ENCODE measurements at places on chromosomes 2 and 18.

- DNase-seq = no peak
These were observed 92.8 kb downstream of the TRIB2 start for GRCh38 chr2:12809526-12809925.

DNA sequence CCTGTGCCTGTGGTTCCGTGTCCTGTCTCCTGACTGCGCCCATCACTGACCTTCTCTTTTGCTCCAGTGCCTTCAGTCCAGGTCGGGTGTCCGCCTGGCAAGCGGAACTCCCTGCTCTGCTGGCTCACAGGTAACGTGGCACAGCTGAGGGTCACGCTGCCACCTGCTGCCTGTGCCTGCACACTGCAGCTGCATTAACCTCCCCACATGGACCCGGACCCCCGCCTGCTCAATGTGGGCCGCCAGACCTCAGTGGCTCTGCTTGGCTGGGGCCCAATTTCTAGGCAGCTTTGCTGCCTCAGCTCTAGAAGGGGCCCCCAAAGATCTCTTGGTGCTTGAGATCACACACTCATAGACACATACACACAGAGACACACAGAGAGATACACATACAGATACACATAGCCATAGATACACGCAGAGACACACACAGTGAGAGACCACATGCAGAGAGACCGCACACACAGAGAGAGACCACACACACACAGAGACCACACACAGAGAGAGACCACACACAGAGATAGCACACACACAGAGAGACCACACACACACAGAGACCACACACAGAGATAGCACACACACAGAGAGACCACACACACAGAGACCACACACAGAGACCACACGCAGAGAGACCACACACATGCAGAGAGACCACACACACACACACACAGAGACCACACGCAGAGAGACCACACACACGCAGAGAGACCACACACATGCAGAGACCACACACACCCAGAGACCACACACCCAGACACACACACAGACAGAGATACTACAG is 14.9 kb upstream of the CNNM3 start:
- no peak for DNase-seq

DNA sequence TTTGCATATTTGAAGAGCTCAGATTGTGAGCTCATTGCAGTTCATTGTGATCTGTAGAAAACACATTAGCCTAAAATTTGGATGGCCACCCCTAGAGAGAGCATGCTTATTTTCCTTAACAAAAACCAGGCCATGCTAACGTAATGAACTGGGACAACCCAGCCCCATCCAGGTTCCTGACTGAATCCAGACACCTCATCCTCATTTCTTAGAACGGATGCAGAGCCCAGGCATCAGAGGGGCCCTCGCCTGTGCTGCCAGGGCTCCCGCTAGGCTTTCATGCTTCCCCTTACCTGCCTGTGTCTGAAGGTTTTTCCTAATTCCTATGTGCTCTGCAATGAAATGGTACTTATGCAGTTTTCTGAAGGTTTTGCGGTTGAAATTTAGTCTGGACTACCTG is 171.1 kb downstream of the CCDC102B start:
- DNase-seq = no peak

GRCh38 chr2:190417045-190417842 is 9.1 kb downstream of the MFSD6 start:
- DNase-seq = no peak

DNA sequence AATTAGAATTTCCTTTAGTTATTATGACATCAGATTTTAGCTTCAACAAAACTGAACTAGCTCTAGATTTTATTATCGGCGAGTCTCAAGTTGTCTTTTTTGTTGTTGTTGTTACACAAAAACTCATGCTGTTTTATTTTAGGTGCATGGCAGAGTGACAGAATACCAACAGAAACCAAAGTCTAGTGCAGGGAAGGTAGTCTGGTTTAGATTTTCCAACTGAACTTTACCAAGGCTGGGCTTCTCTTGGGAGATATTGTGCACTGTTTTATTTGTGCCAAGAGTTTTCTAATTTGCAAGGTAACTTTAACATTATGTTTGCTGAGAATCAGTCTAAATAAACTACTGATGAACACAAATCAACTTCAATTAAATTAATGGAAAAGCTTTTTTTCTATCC is 43.6 kb upstream of the RASGRP3 start:
- DNase-seq = no peak

DNA sequence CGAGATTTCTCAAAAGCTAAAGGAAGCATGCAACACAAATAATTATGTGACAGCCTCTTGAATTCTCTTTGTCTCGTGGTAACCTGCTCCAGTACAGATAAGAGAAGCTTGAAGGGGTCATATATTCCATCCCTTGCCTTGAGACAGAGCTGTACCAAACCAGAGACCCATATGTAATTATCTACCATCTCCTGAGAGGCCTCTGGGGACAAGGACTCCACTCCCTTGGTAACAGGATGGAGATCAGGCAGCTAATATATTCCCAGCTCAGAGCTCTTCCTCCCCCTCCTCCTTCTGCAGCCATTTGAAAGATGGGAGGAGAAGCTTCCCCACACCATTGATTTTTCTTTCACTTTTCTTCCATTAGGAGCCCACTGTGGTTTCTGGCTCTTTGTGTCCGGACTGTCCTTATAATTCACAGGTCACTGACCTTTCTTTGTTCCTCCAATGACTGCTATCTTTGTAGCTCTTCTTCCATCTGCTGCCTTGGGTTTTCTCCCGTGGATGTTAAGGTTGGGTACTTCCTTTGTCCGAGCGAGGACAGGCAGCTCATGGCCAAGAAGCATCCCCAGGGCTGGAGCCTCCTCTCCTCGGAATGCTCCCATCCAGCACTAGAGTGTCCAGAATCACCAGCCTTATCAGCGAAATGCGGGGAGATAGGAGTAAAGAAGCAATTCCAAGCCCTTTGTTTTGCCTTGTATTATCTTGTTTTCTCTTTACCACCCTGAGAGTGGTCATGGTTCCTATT is 72.6 kb upstream of the STPG4 start:
- DNase-seq = no peak

GRCh38 chr18:74803769-74804168 is 206.1 kb downstream of the ZNF407 start:
- DNase-seq = no peak

DNA sequence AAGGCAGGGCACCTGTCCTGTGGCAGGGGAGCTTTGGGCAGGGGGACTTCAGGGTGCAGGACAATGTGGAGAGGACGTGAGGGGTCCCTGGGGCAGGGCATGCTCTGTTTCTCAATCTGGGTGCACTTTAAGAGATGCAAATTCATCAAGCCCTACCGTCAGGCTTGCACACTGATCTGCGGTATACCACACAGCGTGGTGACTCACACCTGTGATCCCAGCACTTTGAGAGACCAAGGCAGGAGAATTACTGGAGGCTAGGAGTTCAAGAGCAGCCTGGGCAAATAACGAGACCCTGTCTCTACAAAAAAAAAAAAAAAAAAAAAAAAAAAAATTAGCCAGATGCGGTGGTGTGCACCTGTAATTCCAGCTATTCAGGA is 10.2 kb upstream of the GPC1 start:
- no peak for DNase-seq

- DNase-seq = no peak
These were observed 359.2 kb downstream of the TGIF1 start for GRCh38 chr18:3808985-3809780.

- no peak for DNase-seq
These were observed 108.0 kb upstream of the SALL3 start for GRCh38 chr18:78871618-78872017.

DNA sequence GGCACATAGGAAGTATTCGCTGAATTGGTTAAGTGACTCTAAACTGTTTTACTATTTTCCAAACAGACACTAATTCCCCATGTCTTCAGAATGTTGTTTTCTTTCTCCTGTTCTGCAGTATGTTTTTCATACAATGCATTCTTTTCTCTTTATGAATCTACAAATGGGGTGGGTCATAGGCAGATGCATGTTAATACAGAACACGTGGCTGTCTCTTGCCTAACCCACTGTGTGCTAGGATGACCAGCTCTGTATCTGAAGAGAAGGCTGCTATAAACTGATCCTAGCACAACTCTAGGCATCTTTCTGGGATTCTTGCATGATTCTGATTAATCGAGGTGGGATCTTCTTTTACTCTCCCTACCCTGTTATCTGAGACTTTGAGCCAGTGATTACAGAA is 826.0 kb downstream of the PLCL1 start:
- DNase-seq = no peak

DNA sequence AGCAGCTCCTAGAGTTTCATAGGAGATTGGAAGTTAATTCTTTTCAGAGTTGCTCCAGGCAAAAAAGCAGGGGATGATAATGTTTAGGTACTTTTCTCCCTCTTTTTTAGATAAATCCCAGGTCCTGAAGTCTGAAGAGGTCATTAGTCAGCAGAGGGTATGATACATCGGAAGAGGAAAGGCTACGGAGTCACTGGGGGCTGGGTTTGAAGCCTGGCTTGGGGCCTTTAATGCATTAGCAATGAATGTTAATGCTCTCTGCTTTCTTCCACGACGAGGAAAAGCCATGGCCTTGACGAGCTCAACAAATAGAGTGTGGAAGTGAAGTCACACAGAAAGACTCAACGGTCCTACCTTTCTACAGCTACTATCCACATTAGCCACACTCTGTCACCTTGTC is 235.1 kb downstream of the NCKAP5 start:
- no peak for DNase-seq

DNA sequence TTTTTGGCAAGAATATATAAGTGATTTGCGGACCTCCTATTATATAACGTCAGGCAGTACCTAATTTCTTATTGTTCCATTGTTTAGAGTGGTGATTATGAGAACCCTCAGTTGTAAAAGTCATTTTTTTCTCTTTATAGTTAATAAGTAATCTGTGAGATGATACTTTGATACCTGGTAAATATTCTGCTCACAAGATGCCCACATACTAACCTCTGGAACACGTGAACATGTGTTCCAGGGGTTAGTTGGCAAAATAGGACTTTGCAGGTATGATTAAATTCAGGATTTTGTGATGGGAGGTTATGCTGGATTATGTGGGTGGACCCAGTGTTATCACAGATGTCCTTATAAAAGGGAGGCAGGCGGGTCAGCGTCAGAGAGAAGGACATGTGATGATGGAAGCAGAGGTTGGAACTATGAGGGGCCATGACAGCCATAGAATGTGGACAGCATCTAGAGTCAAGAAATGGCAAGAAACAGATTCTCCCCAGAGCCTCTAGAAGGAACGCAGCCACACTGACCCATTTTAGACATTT is 16.8 kb downstream of the MAIP1 start:
- DNase-seq = no peak

GRCh38 chr2:20409039-20409438 is 37.8 kb upstream of the RHOB start:
- DNase-seq = no peak

GRCh38 chr2:27441226-27441926 is 805 bp upstream of the KRTCAP3 start:
- no peak for DNase-seq

DNA sequence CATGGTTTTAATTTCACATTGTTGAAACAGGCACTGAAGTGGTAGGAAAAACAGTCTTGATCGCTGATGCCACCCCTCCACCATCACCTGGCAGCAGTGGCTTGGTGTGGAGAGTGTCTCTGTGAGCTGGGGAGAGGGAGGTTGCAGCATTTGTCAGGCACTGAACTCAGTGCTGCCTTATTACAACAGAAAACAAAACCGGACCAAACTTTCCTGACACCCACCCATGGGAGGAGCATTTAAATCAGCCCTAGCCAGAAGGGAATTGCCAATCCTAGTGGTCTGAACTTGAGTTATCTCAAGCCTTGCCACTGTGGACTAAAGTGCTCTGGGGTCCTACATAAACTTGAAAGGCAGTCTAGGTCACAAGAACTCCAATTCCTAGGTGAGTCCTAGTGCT is 103.0 kb upstream of the LGALSL start:
- no peak for DNase-seq

DNA sequence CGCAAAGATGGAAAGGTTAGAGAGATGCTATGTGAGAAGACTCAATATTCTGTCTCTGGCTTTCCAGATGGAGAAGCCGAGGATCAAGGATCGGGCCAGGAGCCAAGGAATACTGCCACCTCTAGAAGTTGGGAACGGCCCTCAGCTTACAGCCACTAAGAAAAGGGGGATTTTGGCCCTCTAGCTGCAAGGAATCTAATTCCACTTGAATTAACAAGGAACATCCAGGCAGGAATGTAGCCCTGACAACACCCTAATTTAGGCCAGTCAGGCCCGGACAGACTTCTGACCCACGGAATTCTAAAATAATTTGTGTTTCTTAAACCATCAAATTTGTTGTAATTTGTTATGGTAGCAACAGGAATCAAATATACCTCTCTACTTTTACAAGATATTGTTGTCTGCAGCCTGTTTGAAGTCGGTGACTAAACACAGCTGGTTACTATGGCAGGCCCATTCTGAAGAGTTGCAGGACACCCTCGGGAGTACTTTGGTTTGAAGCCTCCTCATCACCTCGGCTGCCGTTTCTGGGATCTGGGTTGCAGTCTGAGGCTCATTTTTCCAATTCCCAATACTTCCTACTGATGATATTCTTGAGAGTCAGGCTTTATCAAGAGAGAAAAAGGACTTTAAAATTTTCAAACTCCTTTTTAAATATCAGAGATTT is 1131.2 kb downstream of the TSN start:
- DNase-seq = no peak

DNA sequence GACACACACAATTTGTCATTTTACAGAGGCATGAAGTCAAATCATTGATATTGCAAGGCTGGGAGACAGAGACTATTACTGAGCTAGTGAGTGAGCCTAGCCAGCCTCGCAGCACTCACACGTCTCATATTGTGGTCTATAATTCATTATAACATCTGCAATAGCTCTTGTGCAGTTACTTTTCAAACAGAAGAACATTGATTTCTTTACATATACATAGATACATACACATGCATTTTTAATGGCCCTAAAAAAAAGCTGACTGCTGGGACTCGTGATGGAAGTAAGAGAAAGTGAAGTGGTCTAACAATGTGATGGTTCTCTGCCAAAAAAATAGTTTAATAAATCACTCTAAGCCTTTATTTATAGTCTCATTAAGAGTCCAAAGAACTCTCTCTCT is 56.8 kb downstream of the KIAA2012 start:
- DNase-seq = no peak

DNA sequence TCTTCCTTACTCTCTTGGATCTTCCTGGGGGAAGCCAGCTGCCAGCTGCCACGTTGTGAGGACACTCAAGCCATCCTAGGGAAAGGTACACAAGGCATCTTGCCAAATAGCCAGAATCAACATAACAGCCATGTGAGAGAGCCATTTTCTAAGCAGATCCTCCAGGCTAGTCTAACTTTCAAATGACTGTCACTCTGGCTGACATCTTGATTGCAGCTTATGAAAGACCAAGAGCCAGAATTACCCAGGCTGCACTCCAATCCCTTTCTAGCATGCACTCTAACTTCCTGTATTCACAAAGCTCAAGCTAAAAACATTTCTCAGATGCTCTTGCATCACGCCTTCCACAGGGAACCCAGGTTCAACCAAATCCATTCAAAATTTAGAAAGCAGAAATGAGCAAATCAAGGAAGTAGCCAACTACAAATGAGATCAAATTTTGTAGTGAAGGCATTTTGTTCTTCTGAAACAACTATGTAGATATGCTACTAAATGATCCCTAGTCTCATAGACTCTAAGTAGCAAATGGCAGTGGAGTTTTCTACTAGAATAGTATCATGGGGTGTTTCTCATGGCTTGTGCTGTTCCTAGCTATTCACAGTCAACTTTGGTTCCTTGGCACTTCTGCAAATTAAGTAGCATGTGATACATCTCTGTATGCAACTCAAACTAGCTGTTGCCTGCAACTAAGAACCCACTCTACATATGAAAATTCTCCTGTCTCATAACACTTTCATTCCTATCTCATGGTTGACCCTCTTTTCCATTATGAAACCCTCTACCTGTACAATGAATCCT is 281.9 kb downstream of the ZEB2 start:
- DNase-seq = peak; percentile 22
